Left renal pelvis (tissue), 4 donors: ENCODE measurements at places on chromosomes 4 and X. TPM values are rescaled to one million over a fixed set of nuclear protein-coding genes. Genes with fewer than 3 reads are reported as not detected.

DNA sequence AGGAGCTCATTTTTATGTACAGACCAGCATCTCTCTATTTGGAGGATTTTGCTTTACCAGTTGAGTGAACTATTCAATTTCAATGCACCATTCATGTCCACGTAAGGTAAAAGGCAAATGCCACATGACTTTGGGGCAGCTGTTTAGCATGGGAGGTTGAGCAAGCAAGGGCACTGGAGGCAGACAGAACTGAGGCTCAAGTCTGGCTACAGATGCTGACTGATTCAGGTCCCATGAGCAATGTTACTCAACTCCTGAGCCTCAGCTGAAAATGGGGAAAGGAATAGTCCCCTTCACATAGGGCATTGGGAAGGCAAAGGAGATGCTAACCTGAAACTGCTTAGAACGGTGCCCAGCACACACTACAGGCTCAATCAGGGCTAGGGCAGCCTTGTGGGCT is 93.0 kb upstream of the MTM1 start:
- DNase-seq: no peak

DNA sequence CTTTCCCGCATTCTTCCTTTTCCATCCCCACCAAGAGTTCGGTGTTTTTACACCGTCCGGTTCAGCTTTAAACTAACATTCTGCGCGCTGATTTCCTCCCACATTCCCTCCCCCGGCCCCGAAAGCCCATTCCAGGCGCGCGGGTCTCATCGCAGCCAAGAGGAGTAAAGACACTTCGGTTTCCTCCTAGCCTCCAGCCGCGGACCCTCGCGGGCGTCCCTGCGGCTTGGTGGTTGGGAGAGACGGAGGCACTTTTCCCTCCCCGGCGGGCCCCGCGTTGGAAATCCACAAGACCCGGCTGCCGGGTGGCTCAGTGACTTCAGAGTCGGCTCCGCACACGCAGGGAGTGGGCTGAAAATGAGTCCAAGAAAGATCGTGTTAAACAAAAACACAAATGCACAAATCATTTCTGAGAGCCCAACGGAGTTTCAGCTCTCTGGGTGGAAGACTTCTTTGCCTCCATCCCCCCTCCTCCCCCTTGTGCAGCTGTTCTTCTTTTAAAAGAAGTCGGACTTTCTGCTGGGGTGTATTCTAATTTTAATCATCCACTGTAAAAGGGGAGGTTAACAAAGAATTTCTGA is 2.0 kb upstream of the ARX start:
- no peak for DNase-seq

Gene SLC10A4
- polyA plus RNA-seq: 0.47 TPM

Gene MTNR1A
- 1.3 TPM for polyA plus RNA-seq

DNA sequence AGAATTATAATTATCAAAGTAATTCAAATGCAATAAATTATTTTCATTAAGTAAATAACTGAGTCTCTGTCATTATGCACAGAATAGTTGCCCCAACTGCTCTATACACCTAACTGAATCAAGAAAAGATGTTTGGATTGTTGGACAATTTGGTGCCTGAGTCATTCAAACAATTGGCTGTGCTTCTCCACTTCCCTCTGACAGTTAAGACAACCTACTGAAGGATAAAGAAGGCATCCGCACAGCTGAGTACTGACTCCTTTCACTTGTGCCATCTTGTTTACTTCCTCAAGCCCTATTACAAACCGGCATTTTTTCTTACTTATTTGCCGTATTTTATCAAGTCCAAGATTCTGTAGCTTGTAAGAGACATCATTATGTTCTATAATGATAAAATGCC is 110.6 kb upstream of the C1QTNF7 start:
- no peak for DNase-seq

DNA sequence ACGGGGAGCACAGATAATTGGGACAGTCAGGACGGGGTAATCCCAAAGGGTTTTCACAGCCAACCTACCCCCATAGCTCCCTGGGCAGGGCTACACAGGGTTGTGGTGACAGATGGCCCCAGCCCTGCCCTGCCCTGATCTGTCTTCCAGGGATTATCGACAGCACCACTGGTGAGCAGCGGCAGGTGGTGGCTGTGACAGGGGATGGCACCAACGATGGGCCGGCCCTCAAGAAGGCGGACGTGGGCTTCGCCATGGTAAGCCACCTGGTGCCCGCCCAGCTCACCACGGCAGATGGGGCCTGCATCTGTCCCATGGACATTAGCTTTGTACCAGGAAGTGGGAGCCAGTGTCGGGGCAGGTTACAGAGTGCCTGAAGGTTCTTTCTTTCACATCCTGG is 39.3 kb downstream of the ATP2B3 start:
- DNase-seq: no peak

Gene YIPF7
- polyA plus RNA-seq: 0.30 TPM

GRCh38 chrX:39324233-39324930 is 523.1 kb downstream of the MID1IP1 start:
- no peak for DNase-seq

Gene FAM114A1
- 85.1 TPM for polyA plus RNA-seq

Gene AREG
- 0.20 TPM for polyA plus RNA-seq

- no peak for DNase-seq
These were observed 63.7 kb downstream of the OPHN1 start for GRCh38 chrX:68369559-68369958.

Gene CPLX1
- 0.86 TPM for polyA plus RNA-seq

GRCh38 chr4:143260750-143261149 is 75.9 kb upstream of the GAB1 start:
- DNase-seq: no peak

Gene YIPF6
- 52.6 TPM for polyA plus RNA-seq

Gene TMPRSS11E
- polyA plus RNA-seq: 0.36 TPM

GRCh38 chr4:155974476-155974749 is 20.7 kb upstream of the CTSO start:
- DNase-seq: no peak

DNA sequence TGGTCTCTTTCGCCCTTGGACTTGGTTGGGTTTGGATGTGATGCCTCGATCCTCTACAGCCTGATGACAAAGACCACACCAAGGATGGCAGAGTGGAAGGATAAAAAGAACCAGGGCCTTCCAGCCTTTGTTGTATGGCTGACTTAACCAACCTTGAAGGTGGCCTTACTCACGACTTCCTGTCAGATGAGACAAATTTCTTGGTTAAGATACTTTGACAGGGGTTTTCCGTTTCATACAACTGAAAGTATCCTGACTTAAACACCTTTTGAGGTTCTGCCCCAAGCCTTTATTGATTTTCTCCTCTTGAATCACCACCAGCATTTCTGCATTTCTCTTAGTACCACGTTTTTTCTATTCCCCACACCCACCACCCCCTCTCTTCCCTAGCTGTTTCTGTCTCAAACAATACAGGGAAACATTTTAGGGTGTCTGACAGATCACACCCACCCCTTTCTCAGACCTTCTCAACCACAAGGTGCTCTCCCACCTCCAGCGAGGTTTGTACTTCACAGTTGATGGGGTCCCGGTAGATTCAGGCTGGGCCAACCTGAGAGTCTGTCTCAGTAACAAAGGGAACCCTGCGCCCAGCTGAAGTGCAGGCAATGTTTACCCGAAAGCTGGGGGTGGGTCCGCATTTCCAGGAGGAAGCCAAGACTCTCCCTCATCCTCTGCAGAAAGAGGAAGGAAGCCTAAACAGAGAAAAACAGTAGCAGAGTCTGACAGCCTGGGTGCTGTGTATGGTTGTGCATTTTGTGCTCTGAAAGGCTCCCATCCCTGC is 5.0 kb upstream of the TSPAN5 start:
- no peak for DNase-seq

GRCh38 chr4:69362351-69362750 is 82.1 kb downstream of the UGT2B28 start:
- no peak for DNase-seq

DNA sequence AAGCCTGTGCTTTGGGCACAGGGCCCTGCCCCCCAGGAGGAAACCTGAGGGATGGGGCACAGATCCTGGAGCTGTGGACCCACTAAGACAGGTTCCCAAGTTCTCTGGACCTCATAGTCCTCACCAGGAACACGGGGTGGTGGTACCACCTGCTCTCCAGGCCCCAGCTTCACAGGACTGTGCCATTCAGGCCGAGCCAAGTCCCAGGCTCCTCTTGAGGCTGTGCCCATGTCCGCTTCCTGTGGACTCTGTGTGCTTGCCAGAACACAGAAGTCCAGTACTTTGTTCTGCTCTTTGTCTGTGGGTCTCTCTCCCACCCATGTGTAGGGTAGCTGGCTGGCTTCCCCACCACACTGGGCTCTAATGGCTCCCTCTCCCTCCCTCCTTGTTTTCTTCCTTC is 104.5 kb upstream of the PSAPL1 start:
- DNase-seq: no peak

Gene ARX
- polyA plus RNA-seq: not detected

DNA sequence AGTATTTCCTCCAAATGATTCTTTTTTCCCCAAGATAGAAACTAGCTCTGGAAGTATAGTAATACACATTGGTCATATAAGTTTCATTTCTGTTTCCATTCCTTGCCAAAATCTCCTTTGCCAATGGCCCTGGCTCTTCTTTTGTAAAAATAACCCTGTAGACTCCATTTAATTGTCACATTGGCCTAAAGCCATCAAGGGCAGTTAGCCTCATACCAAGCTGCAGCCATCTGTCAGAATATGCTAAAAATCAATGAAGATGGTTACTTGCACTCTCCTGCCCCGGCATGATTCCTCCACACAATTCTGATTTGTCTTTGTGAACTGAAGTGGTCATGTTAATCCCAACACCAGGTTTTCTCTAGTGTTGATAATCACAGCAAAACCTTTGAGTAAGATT is 380.5 kb downstream of the SH2D1A start:
- DNase-seq: no peak
